Stimulated activated CD4-positive, alpha-beta T cell treated with anti-CD3 and anti-CD28 coated beads, Interleukin-12 subunit alpha, Interleukin-12 subunit beta, amount 100 ng/mL, for 4 hours (primary cell): ENCODE measurements at places on chromosomes 16 and 17.

DNA sequence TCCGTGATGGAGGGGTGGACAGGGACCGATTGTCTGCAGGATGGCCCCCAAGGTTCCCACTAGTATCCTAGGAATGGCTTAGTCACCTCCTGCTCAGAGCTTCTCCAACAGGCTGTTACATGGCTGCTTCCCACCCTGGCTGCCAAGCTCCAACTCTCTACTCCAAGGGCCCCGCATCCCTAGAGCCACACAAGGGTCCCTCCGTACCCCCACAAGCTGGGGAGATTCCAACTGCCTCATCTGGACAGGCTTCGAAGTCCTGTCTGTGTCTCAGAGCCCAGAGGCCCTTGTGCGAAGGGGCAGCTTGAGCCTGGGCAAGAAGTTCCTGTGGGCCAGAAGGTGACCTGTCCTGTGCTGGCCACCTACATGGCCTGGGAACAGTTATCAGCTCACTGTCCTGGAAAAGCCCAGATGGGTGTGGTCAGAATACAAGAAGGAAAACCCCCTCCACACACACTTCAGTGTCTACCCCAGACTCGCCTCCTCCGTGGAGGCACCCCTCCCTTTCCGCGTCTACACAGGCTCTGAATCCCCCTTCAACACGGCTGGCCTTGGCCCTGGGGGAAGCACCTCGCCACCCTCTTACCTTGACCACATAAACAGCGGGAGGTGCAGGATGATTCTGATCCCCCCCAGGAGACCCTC lies 586 bp downstream of the MEAK7 start:
- DNase-seq, result no peak

DNA sequence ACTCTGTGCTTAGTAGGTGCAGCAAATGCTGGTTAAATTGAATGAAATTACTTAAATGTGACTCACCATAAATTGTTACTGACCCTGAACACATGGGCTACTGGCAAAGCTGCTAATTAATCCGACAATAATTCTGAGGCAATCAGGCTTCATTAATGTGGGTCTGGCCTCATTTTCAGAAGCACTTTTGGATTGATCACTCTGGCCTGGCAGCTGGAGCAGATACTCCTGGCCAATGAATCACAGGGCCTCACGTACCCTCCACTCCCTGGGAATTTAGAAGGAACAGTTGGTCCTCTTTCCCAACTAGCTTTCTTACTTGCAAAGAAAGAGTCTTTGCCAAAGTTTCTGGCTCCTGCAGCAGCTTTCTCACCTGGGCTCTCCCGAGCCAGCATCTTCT lies 162.0 kb upstream of the ZKSCAN2 start:
- DNase-seq, result no peak

GRCh38 chr16:26240807-26241206 lies 549.0 kb downstream of the HS3ST4 start:
- DNase-seq, result no peak

DNA sequence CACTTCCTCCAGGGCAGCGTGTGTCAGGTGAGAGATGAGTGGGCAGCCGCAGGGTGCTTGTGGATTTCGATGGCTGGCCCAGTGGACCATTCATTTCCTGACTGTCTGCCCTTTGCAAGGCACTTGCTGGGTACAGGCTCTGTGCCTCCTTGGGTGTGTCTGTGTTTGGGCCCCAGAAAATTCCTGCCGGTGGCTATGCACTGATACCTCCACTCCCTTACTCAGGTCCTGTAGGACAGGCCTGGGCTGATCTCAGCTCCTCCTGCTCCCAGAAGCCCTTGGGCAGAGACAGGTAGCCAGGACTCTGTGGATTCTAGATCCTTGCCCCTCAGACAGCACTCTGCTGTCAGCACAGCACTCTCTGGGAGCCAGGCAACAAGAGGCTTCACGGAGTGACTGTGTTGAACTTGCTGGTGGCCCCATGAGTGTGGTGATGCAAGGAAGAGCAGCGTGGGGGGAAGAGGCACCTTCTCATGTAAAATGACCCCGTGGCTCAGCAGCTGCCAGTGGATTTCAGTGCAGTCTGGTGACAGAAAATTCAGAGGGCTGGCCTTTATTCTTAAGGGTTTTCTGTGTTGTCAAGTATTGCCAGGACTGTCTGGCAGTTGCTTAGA lies 29.0 kb downstream of the PGS1 start:
- no peak for DNase-seq
